NCI-H1694 (cell line): ENCODE measurements at places on chromosomes 6 and 20.

DNA sequence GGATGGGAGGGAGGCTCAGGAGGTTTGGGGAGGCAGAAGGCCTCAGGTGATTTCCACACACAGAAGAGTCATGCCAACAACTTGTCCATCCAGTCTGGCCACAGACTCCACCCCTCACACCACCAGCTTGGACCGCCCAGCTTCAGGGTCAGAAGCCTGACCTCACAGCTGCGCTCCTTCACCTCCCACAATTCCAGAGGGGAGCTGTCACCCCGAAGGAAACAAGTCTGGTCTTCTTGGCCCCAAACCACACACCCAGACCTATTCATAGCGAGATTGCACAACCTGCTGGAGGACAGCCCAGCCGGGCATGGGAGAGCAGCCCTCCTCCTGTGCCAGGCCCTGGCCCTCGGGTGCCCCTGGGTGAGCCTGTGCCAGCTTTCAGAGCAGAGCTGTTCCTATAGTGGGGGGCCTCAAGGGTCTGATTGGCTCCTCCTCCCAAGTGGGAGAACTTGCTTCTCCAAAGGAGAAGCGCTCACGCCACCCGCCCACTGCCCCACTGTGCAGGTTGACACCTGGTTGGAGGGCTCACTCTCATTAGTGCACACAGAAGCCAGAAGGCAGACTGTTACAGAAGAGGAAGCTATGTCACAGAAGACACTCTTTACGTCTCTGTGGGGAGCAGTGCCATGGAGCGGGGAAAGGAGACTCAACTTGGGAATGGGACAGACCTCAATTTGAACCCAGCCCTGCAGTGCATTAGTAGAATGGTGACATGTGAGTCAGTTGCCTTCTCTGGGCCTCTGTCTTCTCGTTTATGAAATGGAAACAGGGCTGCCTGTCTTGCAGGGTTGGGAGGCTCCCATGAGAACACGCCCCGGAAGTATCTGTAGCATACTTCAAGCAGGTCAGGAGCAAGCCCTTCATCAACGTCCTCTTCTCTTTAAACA lies 128.8 kb downstream of the FOXO3 start:
- no peak for DNase-seq

DNA sequence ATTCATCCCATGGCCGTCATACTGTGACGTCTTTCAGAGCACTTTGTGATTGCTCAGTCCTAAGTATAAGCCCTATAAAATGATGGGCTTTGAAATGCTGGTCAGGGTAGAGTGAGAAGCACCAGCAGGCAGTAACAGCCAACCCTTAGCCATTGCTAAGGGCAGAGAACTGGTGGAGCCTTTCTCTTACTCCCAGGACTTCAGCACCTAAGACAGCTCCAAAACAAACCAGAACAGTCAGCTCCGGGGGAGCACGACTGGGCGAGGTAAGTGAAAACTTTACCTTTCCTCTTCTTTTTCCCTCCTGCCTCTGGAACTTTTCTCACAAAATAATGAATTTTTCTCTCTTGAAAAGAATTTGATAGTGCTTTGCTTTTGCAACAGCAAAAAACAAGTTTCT lies at the start of gene VIP:
TSS of gene VIP (plus strand) at position 104 of the 400 bp plus-strand sequence. CDS start 1,381 bp downstream, outside the sequence.
- no peak for DNase-seq

- peak; percentile 48 for DNase-seq
Observed at GRCh38 chr6:2448826-2449571, 203.6 kb upstream of the GMDS start.

- no peak for DNase-seq
Observed at GRCh38 chr6:57013521-57013926, 33.0 kb upstream of the KIAA1586 start.

GRCh38 chr6:96942676-96943075 lies 18.1 kb downstream of the KLHL32 start:
- no peak for DNase-seq

DNA sequence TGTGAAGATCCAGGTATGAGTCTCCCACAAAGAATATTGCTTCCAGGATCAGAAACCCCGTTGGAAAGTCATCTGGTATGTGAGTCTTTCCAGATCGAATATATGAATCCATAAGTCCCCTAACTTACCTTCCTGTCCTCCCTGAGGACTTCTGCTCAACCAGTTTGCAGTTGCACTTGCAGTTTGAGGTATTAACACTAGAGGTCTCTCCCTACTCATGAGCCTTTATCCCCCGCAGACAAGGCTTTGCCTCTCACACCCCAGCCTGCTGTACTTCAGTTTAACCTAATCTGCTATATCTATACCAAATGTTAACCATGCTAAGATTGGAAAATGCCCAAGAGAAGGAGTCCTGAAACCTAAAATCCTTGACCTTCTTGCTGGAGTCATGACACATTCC lies 135.3 kb upstream of the DEFB112 start:
- DNase-seq: no peak

DNA sequence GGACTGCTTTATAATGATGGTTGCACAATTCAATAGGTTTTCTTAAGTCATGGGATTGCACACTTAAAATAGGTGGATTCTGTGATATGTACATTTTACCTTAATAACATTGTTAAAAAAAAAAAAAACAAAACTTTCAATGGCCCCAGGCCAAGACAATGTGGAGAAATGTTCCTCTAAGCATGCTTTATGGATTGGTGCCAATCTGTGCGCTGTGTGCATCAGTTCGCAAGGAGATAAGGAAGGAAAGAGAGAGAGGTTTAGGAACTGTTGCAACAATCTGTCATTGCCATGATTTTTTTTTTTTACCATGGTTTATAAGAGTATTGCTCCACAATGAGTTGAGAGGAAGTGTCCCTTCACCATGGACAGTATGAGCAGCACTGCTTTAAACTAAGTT lies 399.6 kb downstream of the PTPRT start:
- no peak for DNase-seq

GRCh38 chr6:90088009-90088408 lies 193.7 kb downstream of the GJA10 start:
- no peak for DNase-seq

GRCh38 chr6:113281431-113281830 lies 575.7 kb upstream of the MARCKS start:
- DNase-seq: no peak

GRCh38 chr20:24871480-24872213 lies 77.4 kb upstream of the CST7 start:
- DNase-seq: no peak

DNA sequence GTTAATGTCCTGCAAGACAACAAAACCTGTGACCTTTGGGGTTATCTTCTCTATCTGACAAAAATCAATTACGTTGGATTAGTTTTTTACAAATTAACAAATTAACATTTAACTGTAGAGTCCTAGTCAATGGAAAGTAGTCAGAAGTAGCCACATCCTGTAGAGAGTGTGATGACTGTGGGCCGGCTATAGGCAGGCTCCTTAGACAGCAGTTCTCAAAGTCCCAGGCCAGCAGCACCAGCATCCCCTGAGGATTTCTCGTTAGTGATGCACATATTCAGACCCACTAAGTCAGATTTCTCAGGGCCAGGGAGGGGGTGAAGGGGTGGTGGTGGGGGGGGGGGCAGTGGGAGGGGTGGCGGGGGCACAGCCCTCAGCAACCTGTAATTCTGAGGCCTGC lies 37.2 kb downstream of the ZNF341 start:
- no peak for DNase-seq

GRCh38 chr6:119540417-119540816 lies 190.9 kb upstream of the MAN1A1 start:
- no peak for DNase-seq

- no peak for DNase-seq
Observed at GRCh38 chr6:120096696-120097260, 747.2 kb upstream of the MAN1A1 start.

DNA sequence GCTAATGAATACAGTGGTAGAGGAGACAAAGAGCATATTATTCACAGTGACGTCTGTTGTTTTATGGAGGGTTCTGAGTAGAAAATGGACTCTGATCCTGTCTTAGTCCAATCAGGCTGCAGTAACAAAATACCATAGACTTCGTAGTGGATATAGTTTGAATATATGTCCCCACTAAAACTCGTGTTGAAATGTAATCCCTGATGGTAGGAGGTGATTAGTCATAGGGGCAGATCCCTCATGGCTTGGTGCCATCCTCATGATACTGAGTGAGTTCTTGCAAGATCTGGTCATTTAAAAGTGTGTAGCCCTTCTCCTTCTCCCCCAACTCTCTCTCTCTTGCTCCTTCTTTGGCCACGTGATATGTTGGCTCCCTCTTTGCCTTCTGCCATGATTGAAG lies 82.5 kb downstream of the CD83 start:
- DNase-seq: no peak

GRCh38 chr20:33640287-33640686 lies 21.8 kb upstream of the C20orf144 start:
- no peak for DNase-seq

- DNase-seq: no peak
Observed at GRCh38 chr20:32891926-32892660, 33.4 kb downstream of the EFCAB8 start.

DNA sequence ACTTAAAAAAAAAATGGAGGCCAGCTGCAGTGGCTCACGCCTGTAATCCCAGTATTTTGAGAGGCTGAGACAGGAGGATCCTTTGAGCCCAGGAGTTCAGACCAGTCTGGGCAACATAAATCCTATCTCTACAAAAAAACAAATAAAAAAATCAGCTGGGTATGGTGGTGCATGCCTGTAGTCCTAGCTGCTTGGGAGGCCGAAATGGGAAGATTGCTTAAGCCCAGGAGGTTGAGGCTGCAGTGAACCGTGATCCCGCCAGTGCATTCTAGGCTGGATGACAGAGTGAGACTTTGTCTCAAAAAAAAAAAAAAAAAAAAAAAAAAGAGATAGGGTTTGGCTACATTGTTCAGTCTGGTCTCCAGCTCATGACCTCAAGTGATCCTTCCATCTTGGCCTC lies 29.7 kb downstream of the MYO6 start:
- no peak for DNase-seq

GRCh38 chr6:40125680-40126394 lies 191.6 kb upstream of the MOCS1 start:
- no peak for DNase-seq

DNA sequence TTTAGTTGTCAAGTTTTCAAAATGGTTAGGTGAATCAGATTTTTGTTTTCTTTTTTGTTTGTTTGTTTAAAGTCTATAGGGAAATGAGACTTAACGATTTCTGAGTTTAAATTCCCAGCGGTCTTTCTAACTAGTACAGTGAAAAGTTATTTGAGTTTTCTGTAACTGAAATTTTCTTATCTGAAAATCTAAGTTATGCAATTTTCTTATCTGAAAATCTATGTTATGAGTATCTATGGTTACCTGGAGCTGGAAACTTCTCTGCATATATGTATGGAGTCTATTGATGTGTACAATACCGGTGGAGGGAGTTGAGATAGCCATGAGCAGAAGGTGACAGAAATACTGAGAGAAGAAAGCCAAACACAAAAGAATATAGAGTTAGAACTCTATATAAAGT lies 102.6 kb downstream of the MANEA start:
- no peak for DNase-seq

- no peak for DNase-seq
Observed at GRCh38 chr6:145380186-145380585, 355.1 kb downstream of the EPM2A start.

DNA sequence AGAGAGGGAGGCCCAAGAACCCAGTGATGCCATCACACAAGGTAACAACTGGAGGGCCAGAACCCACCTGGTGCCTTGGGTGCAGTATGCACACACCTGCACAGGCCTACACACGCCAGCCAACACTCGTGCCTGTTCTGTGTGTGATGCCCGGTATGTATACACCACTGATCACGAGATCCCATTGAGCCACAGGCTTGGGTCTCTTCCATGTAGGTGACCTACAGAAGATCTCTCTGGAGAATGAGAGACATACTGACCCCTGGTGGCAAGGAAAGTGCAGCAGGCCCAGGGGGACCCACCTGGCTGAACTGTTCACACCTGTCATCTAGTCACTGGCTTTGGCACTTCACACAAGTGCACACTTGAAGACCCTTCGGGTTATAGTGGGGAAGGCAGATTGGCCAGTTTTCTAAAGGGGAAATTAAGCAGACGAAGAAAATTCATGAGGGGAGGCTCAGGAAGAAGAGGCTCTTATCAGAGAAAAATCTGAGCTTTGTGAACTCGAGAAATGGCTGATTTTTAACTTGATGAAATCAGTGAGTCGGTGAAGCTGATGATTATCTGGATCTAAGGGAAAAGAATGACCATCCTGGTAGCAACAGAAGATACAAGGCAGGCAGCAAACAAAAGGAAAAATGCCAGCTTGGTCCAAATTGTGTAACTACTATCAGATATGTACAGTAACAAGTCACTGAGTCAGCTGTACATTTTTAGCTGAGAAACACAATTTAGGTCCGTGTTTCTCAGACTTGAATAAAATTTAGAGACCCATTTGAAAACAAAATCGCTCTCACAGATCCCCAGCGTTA lies 69.1 kb upstream of the PBOV1 start:
- DNase-seq: peak; percentile 4
